ENCODE measurements at places on chromosomes 3 and 15.
A peak's percentile ranks its signal among the peaks of the same experiment; 100 is the strongest.

- no peaks in the 10 kb centered on the region for H3K27me3 ChIP-seq
- no peak for DNase-seq
- peaks cover 10% of the 10 kb centered on the region for H3K4me1 ChIP-seq
- H3K27ac ChIP-seq = no peak overlapping the region
- no peak overlapping the region for H3K4me3 ChIP-seq
Observed at GRCh38 chr15:99708563-99708962, 24.7 kb downstream of the LYSMD4 start.

- no peak overlapping the region for H3K27ac ChIP-seq
- no peaks in the 10 kb centered on the region for H3K27me3 ChIP-seq
- no peaks in the 10 kb centered on the region for H3K4me1 ChIP-seq
Observed at GRCh38 chr15:83605111-83605945, 48.6 kb upstream of the ADAMTSL3 start.

DNA sequence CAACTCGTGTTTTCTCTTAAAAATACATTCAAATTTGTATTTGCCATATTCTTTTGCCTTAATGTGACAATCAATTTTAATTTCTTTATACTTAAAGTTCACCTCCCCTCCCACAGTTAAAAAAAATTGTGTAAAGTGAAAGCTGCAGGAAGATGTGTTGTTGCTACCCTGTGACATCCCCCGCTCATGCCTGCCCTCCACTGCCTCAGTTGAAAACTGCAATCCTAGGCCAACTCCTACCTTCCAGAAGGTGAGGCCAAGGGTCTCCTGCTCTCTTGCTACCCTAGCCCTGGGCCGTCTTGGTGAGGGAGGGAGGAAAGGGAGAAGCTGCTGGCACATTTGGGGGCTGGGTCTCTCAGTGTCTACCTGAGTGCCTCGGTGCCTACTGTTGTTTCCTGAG lies 57.0 kb upstream of the CMTM7 start:
- no peak overlapping the region for H3K4me3 ChIP-seq
- DNase-seq = peak; percentile 2
- H3K36me3 ChIP-seq = no peaks in the 10 kb centered on the region
- no peaks in the 10 kb centered on the region for H3K27me3 ChIP-seq
- peaks cover 11% of the 10 kb centered on the region for H3K4me1 ChIP-seq

DNA sequence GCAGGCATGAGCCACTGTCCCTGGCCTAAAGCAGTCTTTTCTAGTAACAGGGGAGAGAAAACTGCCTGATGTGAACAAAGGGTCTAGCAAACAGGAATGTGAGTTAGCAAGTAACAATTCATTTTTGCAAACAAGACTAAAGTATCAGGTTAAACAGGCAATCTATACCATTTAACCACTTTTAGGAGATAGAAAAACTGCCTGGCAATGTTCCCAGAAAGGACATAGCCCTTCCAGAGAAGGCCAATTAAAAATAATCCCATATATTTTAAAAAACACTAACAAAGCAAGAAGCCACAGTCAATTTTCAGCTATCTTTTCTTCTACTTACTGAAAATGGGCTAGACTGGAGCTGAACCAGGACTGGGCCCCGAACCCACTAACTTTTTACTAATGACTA lies 6.3 kb downstream of the RBSN start:
- H3K27ac ChIP-seq = no peak overlapping the region
- H3K4me3 ChIP-seq = no peak overlapping the region
- H3K27me3 ChIP-seq = no peaks in the 10 kb centered on the region
- H3K36me3 ChIP-seq = peaks cover 57% of the 10 kb centered on the region
- peaks cover 3% of the 10 kb centered on the region for H3K4me1 ChIP-seq

GRCh38 chr3:14485981-14486380 lies 54.2 kb downstream of the GRIP2 start:
- H3K4me1 ChIP-seq = no peaks in the 10 kb centered on the region
- H3K36me3 ChIP-seq = peaks cover 65% of the 10 kb centered on the region
- no peak overlapping the region for H3K27ac ChIP-seq
- H3K27me3 ChIP-seq = no peaks in the 10 kb centered on the region
- H3K4me3 ChIP-seq = no peak overlapping the region

GRCh38 chr3:172029425-172030098 lies 9.8 kb upstream of the FNDC3B start:
- H3K27ac ChIP-seq = no peak overlapping the region
- no peaks in the 10 kb centered on the region for H3K27me3 ChIP-seq
- no peak overlapping the region for H3K4me3 ChIP-seq
- no peaks in the 10 kb centered on the region for H3K36me3 ChIP-seq
- no peak for DNase-seq

GRCh38 chr3:15795651-15796308 lies 2.0 kb downstream of the ANKRD28 start:
- no peaks in the 10 kb centered on the region for H3K27me3 ChIP-seq
- H3K27ac ChIP-seq = peak overlapping the region; percentile 79
- no peaks in the 10 kb centered on the region for H3K36me3 ChIP-seq
- DNase-seq = no peak
- peak overlapping the region; percentile 44 for H3K4me3 ChIP-seq
- peaks cover 45% of the 10 kb centered on the region for H3K4me1 ChIP-seq

GRCh38 chr15:68471541-68471940 lies 39.6 kb upstream of the ITGA11 start:
- no peaks in the 10 kb centered on the region for H3K36me3 ChIP-seq
- no peak overlapping the region for H3K27ac ChIP-seq
- DNase-seq = no peak
- no peaks in the 10 kb centered on the region for H3K4me1 ChIP-seq
- H3K4me3 ChIP-seq = no peak overlapping the region
- H3K27me3 ChIP-seq = no peaks in the 10 kb centered on the region

DNA sequence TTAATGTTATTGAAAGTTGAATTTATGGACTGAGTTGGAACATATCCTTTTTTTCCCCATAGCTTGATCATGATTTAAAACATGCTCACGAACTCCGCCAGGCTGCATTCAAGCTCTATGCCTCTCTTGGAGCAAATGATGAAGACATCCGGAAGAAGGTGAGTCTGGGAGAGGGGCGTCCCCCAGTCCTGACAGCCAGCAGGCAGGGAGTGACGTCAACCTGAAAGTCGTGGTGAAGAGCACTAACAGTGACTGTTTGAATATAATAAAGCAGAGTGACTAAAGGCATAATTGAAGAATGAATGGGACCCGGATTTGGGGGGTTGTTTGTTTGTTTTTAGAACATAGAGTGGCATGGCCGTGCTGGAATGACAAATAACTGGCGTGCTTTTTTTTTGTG lies 57.9 kb downstream of the ARMC8 start:
- H3K36me3 ChIP-seq = peaks cover 22% of the 10 kb centered on the region
- H3K4me3 ChIP-seq = no peak overlapping the region
- H3K27ac ChIP-seq = no peak overlapping the region
- no peaks in the 10 kb centered on the region for H3K27me3 ChIP-seq
- no peak for DNase-seq

- no peak for DNase-seq
- H3K36me3 ChIP-seq = no peaks in the 10 kb centered on the region
- H3K27me3 ChIP-seq = no peaks in the 10 kb centered on the region
- H3K4me3 ChIP-seq = no peak overlapping the region
Observed at GRCh38 chr3:94799420-94800060, 736.7 kb downstream of the NSUN3 start.

- H3K27ac ChIP-seq = no peak overlapping the region
- no peaks in the 10 kb centered on the region for H3K4me1 ChIP-seq
- DNase-seq = no peak
- no peaks in the 10 kb centered on the region for H3K36me3 ChIP-seq
- no peaks in the 10 kb centered on the region for H3K27me3 ChIP-seq
Observed at GRCh38 chr3:24416224-24416623, 78.4 kb downstream of the THRB start.

DNA sequence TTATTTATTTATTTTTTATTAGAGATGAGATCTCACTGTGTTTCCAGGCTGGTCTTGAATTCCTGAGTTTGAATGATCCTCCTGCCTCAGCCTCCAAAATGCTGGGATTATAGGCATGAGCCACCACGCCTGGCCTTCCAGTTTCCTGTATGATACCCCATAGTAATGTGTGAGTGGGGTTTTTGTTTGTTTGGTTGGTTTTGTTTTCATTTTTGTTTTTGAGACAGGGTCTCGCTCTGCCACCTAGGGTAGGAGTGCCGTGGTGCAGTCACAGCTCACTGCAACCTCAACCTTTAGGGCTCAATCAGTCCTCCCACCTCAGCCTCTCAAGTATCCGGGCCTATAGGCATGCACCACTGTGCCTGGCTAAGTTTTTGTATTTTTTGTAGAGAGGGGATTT lies 30.9 kb downstream of the GOLM2 start:
- no peak overlapping the region for H3K4me3 ChIP-seq
- no peaks in the 10 kb centered on the region for H3K4me1 ChIP-seq
- no peaks in the 10 kb centered on the region for H3K27me3 ChIP-seq
- no peaks in the 10 kb centered on the region for H3K36me3 ChIP-seq

DNA sequence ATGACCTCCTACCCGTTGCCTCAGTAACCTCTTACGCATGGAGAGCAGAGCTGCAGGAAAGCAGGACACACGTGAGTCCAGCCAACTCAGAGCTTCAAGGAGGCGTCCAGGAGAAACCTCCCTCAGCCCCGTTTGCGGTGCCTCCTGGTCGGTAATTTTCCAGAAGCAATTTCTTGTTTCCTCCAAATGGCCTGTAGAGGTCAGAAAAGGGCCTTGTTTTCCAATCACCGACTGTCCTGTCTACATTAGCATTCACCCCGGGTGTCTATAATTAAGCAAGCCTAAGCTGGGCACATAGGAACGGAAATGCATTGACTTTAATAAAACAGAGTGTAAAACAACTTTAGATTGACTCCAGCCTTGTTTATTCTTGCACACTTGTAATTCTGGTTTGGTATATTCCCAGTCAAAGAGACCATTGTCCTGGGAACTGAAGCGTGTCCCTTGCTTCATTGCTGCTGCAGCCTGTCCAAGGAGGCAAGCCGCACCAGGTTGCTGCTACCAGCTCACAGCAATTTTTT lies 836.2 kb downstream of the AGBL1 start:
- H3K27ac ChIP-seq = no peak overlapping the region
- H3K36me3 ChIP-seq = no peaks in the 10 kb centered on the region
- no peaks in the 10 kb centered on the region for H3K27me3 ChIP-seq
- H3K4me3 ChIP-seq = no peak overlapping the region

DNA sequence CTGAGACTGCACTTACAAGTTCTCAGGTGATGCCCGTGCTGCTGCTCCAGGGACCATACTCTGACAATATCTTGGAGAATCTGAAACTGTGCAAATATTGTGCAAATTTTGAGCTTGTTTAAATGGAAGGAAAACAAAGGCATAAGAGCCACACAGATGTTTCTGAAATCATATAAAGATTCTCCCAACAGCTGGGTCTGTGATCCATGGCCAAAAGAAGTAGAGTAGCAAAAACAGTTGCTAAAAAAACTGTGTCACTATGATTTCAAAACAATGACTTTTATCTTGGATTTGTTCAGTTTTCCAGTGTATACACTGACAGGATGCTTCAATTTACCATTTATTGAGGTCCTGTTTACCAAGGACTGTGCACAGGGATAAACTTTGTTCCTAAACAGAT lies 25.3 kb downstream of the NPTN start:
- no peaks in the 10 kb centered on the region for H3K27me3 ChIP-seq
- H3K27ac ChIP-seq = no peak overlapping the region
- peaks cover 4% of the 10 kb centered on the region for H3K4me1 ChIP-seq
- no peaks in the 10 kb centered on the region for H3K36me3 ChIP-seq

GRCh38 chr3:79729096-79729495 lies 38.7 kb downstream of the ROBO1 start:
- H3K27me3 ChIP-seq = no peaks in the 10 kb centered on the region
- no peak overlapping the region for H3K4me3 ChIP-seq
- H3K27ac ChIP-seq = no peak overlapping the region
- no peaks in the 10 kb centered on the region for H3K4me1 ChIP-seq

GRCh38 chr15:78938658-78939488 lies 6.0 kb downstream of the CTSH start:
- H3K27ac ChIP-seq = peak overlapping the region; percentile 49
- peaks cover 14% of the 10 kb centered on the region for H3K4me1 ChIP-seq
- no peaks in the 10 kb centered on the region for H3K27me3 ChIP-seq
- DNase-seq = no peak
- no peak overlapping the region for H3K4me3 ChIP-seq
- no peaks in the 10 kb centered on the region for H3K36me3 ChIP-seq

DNA sequence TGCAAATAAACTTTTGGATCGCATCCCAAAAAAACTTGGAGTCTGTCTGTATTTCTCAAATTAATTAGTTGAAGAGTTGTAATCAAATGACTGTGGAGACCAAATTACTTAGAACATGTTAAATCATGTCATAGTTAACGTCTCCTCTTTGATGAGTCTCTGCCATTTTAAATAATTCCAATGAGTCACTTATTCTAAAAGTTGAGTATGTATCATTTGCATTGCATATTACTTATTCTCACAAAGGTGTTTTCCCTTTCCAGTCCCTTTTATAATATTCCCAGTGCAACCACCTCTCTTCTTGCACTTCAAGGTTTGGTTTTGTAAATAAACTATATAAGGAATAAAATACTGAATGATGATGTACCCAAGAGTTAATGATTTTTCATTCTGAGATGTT lies 36.0 kb upstream of the MBNL1 start:
- no peak overlapping the region for H3K4me3 ChIP-seq
- H3K27me3 ChIP-seq = no peaks in the 10 kb centered on the region
- H3K4me1 ChIP-seq = peaks cover 6% of the 10 kb centered on the region
- H3K36me3 ChIP-seq = no peaks in the 10 kb centered on the region

GRCh38 chr3:111724694-111725093 lies 129.5 kb upstream of the ZBED2 start:
- DNase-seq = no peak
- no peak overlapping the region for H3K27ac ChIP-seq
- peaks cover 6% of the 10 kb centered on the region for H3K36me3 ChIP-seq
- no peak overlapping the region for H3K4me3 ChIP-seq
- H3K27me3 ChIP-seq = no peaks in the 10 kb centered on the region

DNA sequence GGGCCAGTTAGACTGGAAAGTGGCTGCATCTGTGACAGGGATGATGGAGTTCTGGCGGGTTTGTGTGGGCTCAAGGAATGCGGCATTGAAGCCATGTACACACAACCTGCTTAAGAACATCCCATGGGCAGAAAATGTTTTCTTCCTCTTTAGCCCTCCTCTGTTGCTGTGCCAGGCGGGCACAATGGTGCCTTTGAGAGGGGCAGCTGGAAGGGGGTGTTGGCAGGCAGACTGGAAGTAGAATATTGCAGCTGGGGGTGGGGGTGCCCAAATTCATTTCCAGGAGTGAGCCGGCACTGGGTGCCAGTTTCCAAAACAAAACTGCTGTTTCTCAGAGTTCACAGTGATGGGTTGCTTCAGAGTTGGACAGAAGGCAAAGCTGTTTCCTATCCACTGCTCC lies 91.8 kb upstream of the ETV5 start:
- H3K4me1 ChIP-seq = no peaks in the 10 kb centered on the region
- DNase-seq = no peak
- H3K27ac ChIP-seq = no peak overlapping the region
- H3K27me3 ChIP-seq = no peaks in the 10 kb centered on the region
- no peak overlapping the region for H3K4me3 ChIP-seq
